ENCODE measurements at places on chromosomes 6 and 20. TPM values are rescaled to one million over a fixed set of nuclear protein-coding genes. Genes with fewer than 3 reads are reported as not detected.

The LY6G5C gene
- 1.8 TPM for total RNA-seq

The C2 gene
- total RNA-seq = 0.97 TPM

The BCKDHB gene
- 17.7 TPM for total RNA-seq

- DNase-seq = peak; percentile 11
Measured at GRCh38 chr6:104527761-104528415, 331.8 kb downstream of the HACE1 start.

- DNase-seq = no peak
Measured at GRCh38 chr20:38272398-38272797, 11.9 kb upstream of the KIAA1755 start.

- no peak for DNase-seq
Measured at GRCh38 chr6:29933955-29934354, 8.4 kb upstream of the HLA-A start.

- DNase-seq = no peak
Measured at GRCh38 chr6:67615796-67616195, 1019.3 kb upstream of the ADGRB3 start.

DNA sequence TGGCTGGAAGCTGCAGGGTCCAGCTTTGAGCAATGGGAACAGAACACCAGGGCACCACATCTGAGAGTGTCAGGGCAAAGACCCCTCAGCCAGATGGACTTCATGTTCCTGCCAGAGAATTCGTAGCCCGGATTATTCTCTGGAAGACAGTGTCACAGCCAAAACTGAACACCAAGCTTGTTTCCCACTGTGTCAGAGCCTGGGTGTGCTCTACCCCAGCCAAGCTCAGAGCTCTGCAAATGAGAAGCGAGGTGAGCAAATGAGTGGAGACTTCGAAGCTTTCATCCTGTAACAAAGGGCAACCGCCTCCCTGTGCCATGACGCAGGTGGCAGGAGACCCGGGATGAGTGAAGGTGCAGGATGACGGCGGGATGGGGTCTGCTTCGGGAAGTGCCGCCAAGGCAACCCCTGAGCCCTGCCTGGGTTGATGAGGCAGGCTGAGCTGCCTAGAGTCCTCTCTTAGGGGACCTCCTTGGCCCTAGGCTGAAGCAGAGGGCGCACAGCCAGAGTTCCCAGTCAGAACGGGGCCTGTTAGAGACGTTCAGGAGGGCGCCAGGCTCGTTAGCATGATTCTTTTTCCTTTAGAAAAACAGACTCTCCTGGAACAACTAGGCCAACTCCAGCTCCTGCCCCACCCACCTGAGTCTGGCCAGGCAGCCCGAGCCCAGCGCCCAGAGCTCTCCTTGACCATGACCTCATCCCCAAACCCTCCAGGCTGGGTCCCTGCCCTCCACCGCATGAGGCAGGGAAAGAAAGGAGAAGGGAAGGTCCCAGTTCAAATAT, 187.7 kb downstream of the SOD2 start:
- no peak for DNase-seq
